ENCODE measurements at places on chromosomes 5 and 9. TPM values are rescaled to one million over a fixed set of nuclear protein-coding genes. Genes with fewer than 3 reads are reported as not detected.

MSX2 gene
- polyA plus RNA-seq = not detected

CHSY3 gene
- polyA plus RNA-seq = not detected

SLCO6A1 gene
- polyA plus RNA-seq = not detected

BHMT2 gene
- not detected for polyA plus RNA-seq

MED27 gene
- polyA plus RNA-seq = 15.0 TPM

EIF4EBP3 gene
- polyA plus RNA-seq = 13.8 TPM

ALAD gene
- 22.0 TPM for polyA plus RNA-seq

ELAVL2 gene
- not detected for polyA plus RNA-seq

IFNK gene
- not detected for polyA plus RNA-seq

FAM200C gene
- 0.28 TPM for polyA plus RNA-seq

SPINK14 gene
- not detected for polyA plus RNA-seq

TEX48 gene
- polyA plus RNA-seq = not detected

BRD8 gene
- polyA plus RNA-seq = 22.9 TPM
